Cortex of kidney (tissue), 1 donor: ENCODE measurements at places on chromosomes 11 and 22.

GRCh38 chr11:73048446-73048845, 93.7 kb downstream of the FCHSD2 start:
- DNase-seq = no peak

DNA sequence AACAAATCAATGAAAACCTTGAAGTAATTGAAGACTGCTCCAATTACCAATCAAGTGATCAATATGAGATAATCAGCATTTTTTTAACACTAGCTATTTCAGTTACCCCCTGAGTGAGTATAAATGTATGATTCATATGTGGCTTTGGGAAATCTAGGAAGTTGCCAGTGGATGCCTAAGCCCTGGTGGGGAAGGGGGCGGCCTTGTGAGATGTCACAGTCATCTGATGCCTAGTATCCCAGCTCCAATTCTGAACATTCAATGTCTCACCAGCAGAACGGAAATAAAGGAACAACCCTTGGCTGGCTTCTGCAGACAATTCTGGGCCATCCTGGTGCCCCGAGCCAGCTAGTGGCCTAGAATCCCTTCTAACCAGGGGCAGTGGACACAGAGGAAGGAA, 58.5 kb upstream of the TIMP3 start:
- no peak for DNase-seq

GRCh38 chr11:122179961-122180834, 64.2 kb upstream of the BLID start:
- no peak for DNase-seq

GRCh38 chr11:77120571-77120970, 7.5 kb upstream of the MYO7A start:
- DNase-seq = no peak

DNA sequence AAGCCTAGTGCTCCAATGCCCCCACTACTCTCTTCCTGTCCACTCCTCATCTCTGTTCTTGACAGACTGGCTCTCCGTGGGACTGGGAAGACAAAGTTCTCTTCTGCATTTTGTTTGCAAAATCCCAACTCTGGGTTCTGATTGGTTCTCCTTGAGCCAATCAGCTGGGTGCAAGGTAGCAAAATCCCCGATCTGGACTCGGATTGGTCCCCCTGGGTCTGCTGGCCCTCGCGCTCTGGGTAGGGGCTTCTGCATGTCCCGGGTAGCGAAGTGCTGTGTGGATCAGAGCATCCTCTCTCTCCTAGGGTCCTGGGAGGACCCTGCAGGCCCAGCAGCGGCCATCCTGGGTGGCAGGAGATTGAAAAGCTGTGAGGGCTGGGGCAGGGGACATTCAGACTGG, 22.3 kb upstream of the A4GALT start:
- DNase-seq = no peak

DNA sequence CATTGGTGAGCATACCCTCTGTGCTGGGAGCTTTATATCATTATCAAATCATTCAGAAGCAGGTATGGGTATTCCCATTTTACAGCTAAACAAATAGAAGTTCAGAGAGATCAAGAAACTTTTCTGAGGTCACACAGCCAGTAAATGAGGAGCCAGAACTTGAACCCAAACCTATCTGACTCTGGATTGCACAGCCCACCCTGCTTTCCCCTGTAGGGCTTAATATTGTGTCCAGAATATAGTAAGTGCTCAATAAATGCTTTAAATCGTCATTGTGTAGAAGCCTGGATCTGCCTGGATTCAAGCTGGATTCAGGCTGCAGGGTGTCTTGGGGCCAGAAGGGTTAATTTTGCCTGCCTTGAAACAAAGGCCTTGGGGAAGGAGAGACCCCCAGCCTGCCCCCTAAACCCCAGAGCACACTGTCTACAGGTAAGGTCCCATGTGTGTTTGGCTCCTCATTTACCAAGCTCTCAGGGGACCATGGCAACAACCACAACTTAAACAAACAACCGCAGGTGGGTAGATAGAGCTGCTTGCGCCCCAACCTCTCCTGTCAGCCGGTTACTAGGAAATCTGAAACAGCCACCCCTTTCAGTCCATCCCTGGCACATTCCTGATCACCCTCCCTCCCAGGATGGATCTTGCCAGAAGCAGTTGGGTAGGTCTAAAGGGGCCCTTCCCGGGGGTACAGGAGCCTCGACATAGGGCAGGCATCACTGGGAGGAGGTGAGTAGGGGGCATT, 3.0 kb upstream of the SEC14L3 start:
- no peak for DNase-seq

- no peak for DNase-seq
Measured at GRCh38 chr11:6666302-6667183, 10.9 kb upstream of the DCHS1 start.

GRCh38 chr11:11304550-11304949, 48.5 kb downstream of the CSNK2A3 start:
- DNase-seq = no peak

DNA sequence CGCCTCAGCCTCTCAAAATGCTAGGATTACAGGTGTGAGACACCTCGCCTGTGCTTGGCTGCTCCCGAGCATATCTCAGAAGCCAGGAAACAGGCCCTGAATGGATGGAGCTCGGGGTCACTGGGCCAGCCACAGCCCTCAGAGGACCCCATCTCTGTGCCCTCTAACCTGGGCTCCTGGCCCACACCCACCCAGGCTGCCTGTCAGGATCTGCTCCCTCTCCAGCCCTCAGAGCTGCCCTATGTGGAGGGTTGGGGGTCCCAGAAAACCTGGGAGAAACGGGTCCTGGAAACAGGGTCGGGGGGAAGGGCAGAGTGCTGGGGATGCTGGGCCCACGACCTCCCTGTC, 5.2 kb upstream of the CCDC188 start:
- no peak for DNase-seq

DNA sequence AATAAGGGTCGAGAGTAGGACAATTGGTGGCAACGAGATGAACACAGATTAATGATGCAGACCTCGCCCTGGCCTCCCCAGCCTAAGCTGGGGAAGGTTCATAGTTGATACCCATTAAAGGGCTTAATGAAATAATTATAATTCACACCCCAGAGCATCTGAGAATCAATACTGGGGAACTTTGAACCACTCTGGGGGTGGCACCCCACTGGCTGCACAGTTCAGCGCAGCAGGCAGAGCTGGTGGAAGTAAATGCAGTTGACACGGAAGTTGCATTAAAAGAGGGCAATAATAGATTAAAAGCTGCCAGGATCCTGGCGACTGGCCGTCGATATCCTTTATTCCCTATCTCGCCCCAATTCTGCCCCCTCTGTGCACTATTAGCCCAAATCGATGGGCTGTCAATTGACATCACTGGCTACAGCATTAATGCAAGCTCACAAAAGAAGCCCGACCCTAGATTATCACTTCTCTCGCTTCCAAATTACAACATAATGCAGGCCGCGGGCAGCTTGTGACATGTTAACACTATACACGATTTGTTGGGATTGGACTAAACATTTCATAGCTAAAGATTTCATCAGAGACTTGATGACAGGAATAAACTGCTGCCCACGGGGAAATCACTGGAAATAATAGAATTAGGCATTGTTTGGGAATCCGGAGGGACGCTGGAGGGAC, 14.5 kb downstream of the HSPA8 start:
- DNase-seq = no peak

GRCh38 chr11:8908099-8908498, 2.9 kb upstream of the AKIP1 start:
- no peak for DNase-seq

GRCh38 chr22:19766240-19766510, 5.6 kb downstream of the TBX1 start:
- DNase-seq = no peak

DNA sequence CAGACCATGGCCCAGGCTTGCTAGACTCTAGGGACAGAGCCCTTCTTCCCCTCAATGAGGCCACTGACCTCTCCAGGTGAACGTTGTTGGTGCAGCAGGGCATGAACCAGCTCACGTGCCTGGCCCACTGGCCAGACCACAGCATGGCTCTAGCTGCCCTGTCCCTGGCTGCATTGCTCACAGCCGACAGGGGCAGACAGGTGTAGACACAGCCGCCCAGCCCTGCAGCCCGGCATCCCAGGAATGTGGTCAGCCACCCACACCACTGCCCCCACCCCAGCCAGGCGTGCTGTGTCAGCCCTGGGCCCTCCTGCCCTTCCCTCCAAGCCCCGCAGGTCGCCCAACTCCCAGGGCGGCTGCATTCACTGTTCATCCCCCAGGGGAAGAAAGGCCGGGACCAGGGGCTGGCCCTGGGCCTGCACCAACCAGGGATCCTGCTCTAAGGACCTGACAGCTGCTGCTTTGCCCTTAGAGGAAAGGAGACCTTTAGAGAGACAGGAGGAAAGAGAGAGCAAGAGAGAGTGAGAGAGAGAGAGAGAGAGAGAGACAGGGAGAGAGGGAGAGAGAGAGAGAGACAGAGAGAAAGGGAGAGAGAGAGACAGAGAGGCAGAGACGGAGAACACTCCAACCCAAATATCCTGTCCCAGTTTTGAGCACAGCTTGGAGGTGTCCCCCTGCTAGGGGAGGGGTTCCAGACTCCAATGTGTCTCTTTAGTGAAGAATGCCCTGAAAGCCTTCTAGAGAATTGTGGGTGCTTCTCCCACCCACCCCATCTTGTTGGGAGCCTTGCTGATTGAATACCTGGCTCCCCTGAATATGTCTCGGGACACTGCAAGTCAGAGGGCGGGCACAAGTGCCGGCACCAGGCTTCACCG, 44.2 kb upstream of the LINC01488 start:
- DNase-seq = no peak

DNA sequence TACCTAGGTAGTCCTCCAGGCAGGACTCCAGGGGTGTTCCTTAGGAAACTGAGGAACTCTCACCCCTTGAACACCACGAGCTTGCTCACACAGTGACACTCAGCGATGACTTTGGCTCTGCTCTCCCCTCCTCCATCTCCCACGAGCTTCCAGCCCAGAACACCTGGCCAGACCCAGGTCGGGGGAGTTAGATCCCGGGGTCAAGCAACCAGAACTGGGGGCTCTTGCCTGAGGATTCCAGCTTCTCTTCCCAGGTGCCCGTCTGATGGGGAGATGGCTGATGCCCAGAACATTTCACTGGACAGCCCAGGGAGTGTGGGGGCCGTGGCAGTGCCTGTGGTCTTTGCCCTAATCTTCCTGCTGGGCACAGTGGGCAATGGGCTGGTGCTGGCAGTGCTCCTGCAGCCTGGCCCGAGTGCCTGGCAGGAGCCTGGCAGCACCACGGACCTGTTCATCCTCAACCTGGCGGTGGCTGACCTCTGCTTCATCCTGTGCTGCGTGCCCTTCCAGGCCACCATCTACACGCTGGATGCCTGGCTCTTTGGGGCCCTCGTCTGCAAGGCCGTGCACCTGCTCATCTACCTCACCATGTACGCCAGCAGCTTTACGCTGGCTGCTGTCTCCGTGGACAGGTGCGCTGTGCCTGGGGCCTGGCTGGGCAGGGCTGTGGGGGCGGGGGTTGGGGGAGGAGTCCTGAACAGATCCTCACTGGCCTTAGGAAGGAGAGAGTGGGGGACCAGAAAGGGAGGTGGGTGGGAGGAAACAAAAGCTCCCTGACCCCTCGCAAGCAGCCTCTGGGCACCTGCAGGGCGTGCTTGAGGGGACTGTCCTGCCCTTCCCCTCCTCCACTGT, at the start of gene GALR3:
TSS of gene GALR3 (plus strand) at position 249 of the 852 bp plus-strand sequence. CDS start at position 274, 25 bp downstream.
- no peak for DNase-seq

DNA sequence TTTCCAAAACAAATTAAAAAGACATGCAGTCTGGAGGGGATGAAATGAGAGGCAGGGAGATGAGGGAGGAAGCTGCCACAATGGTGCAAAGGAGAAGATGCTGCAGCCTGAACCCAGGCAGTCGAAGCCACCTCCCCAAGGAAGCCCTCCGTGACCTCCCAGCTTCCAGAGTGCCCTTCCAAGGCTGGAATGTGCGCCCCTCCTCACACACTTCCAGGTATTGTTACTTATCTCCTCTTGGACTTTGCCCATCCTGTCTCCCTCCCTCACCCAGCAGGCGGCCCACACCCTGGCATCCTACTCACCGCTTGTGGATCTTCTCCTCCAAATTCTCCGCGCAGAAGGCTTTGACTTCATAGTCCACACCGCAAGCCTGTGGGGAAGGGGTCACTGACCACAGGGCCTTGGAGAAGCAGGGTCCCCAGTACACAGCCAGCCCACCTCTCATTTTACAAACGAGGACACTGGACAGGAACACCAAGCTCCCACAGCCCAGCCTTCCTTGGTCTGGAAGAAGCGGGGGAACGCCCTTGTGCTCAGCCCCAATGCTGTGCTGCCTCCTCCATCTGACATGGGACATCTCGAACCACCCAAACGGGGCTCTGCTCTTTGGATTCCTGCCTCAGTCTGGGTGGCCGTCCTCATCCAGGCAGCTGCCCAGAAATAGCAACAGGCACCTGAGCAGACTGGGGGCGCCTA, 40.3 kb downstream of the TPBGL start:
- no peak for DNase-seq

- DNase-seq = no peak
Measured at GRCh38 chr22:37387793-37388192, 39.5 kb downstream of the ELFN2 start.

DNA sequence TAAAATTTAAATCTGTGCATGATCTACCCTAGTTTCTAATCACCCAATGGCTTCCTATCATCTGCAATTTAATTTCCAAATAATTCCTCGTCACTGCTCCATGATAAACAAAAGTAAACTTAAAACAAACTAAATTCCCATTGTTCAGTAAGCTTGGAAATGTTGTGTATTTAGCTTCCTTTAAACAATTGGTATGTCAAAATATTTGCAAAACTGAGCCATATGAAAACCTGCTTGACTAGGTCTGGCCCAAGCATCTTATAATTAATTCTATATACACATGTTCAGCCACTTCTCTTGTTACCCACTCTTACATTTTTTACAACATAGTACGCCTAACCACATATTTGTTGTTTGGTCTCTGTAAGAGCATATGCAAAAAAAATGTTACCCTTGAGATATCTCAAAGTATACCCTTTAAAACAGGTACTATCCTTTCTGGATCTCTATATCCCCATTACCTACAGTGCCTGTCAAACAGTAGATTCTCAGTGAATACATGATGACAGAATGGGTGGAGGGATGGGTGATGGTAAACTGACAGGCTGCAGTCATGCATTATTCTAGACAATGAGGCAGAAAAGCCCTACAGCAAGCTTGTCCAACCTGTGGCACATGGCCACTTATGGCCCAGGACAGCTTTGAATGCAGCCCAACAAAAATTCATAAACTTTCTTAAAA, 1277.9 kb upstream of the TENM4 start:
- no peak for DNase-seq
